ENCODE measurements at places on chromosomes 3 and 15.

DNA sequence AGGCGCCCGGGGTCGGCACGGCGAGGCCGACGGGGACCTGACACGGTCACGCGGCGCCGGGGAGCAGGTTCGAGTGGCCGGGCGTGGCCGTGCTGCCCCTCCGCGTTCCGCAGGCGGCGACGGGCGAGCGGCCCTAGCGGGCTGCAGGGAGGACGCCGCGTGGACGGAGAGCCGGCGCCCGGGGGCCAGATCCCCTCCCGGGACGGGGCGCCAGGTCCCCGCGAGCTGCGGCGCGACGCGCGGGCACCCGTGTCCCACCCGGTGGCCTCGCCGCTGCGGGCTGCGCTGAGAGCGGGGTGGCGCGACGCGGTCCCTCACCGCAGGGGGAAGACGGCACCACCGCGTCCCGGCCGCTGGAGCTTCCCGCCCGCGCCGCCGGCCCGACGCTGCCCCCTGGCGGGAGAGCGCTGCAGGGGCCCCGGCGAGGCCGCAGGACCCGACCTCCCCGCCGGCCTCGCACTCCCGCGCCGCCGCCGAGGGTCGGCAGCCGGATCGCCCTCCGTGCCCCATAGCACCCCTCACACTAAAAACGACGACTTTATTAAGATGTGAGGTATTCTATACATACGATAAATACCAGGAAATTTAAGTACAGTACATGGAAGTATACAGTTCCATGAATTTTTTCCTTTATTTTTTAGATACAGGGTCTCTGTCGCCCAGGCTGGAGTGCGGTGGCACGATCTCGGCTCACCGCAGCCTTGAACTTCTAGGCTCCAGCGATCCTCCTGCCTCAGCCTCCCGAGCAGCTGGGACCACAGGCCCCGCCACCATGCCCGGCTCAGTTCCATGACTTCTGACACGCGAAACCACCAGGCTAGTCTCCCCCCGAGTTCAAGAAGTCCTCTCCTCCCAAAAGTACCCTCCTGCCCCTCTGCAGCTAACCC lies 1.3 kb upstream of the PIGZ start:
- DNase-seq: peak; percentile 27

- DNase-seq: peak; percentile 6
Observed at GRCh38 chr15:30063835-30064546, 18.8 kb upstream of the GOLGA8J start.

- DNase-seq: no peak
Observed at GRCh38 chr3:52774066-52774713, 3.2 kb upstream of the ITIH1 start.

- no peak for DNase-seq
Observed at GRCh38 chr3:106048946-106049481, 180.2 kb upstream of the CBLB start.

DNA sequence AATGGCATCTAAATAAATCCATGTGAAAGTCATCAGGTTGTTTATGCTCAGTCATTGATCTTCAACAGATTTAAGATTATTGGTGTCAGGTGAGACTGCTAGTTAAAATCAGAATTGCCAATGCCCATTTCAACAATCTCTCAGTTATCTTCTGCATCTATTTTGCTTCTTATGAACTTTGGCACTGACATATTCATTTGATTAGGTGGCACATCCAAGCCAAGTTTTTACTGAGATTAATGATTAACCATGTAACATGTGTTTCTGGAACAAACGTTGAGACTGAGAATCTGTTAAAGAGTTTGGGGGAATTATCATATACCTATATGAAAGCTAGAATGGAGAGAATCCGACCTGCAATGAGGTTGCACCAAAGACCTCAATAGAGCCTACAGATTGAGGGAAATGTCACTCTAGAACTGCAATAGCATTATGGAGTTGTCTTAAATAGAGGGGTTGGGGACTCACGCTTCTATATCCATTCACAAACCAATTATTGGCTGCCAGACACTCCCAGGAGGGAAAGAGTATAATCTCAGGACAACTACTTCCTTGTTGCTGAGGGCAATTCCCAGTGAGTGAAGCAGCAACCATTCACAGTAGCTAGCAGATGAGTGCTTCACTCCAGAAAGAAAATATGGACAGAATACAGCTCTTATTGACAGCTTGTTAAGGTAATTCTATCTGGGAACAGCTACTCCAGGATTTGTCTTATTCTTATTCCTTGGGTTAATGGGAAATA lies 891.3 kb downstream of the SQOR start:
- no peak for DNase-seq

- peak; percentile 35 for DNase-seq
Observed at GRCh38 chr3:73324203-73325155, 263.0 kb downstream of the EBLN2 start.

DNA sequence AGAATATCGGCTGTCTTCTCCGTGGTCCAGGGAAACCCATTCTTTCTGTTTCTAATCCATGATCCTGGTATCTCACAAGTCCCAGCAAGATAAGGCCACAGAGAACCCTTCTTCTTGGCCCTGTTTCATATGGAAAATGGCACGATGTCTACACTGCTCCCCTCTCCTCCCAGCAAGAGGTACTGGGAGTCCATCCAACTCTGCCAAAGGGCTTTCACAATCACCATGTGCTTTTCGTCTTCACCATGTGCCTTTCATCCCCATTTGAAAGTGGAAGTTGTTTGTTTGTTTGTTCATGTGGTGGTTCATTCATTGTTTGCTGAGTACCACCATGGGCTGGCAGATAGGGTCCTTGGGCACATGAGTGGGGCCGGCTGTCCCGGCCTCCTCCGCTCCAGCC lies 5.5 kb downstream of the ITIH3 start:
- DNase-seq: no peak

- DNase-seq: no peak
Observed at GRCh38 chr3:33095436-33095835, 1.5 kb downstream of the GLB1 start.

- no peak for DNase-seq
Observed at GRCh38 chr15:84721371-84721770, 5.4 kb upstream of the SEC11A start.

- DNase-seq: no peak
Observed at GRCh38 chr3:70342149-70342548, 29.7 kb upstream of the MDFIC2 start.

DNA sequence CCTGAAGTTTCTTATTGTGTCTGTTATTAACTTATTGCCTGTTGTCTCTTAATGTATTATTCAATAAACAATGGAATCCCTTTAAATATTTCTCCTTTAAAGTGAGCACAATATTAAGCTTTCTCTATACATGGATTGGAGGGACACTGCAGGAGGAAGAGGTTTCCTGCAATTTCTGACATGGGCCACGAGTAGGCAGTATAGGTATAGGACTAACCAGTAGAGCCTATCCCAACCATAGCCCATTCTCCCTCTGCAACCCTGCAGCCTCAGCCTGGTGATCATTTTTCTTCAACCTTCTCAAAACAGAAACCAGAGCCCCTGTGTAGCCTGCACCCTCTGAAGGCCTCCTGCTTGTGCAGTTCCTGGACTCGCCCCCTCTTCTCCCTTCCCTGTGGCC lies 124.8 kb downstream of the NEK10 start:
- DNase-seq: no peak

Measured in fibroblast of lung (primary cell).